ENCODE measurements at places on chromosomes 12 and 14.

DNA sequence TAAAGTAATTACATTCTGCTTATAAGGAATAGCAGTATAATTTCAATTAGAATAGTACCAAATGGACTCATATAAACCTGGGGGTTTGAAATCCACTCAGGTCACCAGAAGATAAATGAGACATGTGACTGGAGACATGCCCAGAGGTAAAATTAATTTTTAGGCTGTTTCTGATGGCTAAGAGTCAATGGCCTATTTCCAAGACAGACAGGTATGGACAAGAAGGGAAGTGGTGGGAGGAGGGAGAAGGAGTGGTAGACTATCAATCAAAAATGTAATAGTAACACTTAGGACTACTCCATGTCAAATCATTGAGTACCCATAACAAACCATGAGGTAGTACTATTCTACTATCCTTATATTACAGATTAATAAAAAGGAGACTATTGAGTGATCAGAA is 544.0 kb downstream of the GALC start:
- DNase-seq, result no peak

- no peak for DNase-seq
These were observed 95.1 kb downstream of the LLPH start for GRCh38 chr12:66035288-66035966.

GRCh38 chr12:1839956-1840951 is 19.9 kb downstream of the LRTM2 start:
- DNase-seq, result no peak

DNA sequence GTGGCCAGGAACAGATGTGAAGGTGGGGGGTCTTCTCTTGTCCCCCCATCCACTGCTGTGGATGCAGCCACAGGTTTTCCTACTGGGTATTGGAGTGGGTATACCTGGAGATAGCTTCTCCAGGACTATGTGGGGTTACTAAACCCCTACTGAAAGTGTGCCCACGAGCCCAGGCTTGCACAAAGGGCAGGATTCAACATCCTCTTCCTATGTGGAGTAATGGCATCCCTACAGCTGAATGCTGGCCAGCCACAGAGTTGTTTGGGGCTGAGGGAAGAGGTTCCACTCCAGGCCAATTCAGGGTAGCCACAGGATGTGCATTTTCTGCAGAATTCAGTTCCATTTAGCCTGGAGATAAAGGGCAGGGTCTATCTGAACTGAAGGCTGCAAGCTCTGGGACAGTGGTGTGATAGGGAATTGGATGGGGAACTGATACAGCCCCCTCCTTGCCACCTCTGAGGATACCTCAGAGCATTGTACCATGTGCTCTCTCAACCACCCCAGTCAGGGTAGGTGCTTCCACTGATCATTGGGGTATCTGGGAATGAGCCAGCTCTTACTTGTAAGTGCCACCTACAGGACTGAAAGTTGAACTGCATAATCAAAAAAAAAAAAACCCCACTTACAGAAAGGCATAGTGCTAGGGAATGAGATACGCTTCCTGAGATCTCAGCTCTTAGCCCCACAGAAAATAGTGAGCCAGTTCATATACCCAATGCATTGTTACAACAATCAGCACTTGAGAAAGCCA is 187.1 kb downstream of the KITLG start:
- DNase-seq, result no peak

DNA sequence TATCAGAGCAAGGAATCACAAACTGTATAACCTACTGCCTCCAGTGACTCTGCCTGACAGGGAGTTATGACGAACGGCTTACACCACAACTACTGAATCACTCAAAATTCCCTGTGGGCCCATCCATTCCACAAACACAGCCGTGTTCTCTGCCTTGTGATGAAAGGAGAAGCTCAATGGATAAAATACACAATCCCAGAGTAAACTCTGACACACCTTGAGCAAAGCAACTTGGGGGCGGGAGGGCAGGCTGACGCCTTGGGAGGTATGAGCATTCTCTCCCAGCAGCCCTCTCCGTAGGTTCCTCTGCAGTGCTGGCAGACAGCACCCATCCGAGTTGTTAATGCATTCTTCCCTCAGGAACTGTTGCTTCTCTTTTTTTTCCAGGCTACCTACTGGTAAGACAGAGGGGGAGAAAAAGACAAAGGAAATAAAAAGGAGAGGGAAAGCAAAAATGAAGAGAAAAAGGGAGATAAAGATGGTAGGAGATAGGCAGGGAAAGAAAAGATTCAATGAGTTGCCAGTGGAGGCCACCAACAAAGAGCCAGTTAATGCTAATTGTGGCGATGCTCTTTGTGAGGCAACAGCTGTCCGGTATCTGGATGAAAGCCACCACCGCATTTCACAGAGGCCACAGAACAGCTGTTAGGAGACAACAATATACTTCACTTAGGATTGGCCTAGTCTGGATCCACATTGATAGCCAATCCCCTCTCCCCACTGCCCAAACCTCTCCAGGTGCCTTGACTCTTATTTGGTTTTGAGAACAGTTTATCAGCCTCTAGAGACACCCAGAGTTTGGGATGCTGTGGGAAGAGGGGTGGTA is 4.7 kb upstream of the DIO2 start:
- DNase-seq, result no peak

GRCh38 chr14:95026851-95027463 is 130.4 kb downstream of the DICER1 start:
- DNase-seq, result no peak

- DNase-seq, result no peak
These were observed 11.5 kb upstream of the PARP11 start for GRCh38 chr12:3884671-3885070.

DNA sequence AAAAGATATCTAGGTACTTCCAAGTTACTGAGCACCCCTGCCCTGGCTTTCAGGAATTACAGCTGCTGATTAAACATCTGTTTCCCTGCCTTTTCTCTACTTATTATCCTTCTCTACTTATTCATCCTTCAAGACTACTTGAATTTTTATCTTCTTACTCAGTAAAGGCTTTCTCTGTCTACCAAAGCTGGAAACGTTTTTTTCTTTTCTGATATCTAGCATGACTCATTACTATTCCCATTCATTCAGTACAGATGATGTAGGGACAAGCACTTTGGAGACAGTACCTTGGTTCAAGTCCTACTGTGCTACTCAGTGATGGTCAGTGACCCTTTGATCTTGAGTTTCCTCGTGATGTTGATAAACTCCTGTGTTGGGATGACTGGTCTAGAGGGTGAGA is 848.7 kb downstream of the NRXN3 start:
- DNase-seq, result no peak

DNA sequence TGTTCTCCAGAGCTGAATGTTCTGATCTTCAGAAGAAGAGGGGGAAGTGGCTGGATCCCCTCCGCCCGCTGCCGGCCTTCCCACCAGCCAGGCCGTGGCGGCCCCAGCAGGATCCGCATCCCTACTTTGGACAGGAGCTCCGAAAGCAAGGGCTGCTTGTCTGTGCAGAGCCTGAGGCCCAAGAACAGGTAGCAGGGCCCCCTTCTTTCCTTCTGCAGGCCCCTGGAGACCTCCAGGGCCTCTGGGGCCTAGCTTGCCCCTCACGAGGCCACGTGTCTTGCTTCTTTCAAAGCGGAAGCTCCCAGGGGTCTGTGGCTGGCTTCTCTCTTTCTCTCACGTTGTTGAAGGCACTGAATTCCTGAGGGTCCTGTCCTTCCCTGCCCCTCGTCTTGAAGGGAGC is 13.2 kb downstream of the PGF start:
- DNase-seq, result no peak

DNA sequence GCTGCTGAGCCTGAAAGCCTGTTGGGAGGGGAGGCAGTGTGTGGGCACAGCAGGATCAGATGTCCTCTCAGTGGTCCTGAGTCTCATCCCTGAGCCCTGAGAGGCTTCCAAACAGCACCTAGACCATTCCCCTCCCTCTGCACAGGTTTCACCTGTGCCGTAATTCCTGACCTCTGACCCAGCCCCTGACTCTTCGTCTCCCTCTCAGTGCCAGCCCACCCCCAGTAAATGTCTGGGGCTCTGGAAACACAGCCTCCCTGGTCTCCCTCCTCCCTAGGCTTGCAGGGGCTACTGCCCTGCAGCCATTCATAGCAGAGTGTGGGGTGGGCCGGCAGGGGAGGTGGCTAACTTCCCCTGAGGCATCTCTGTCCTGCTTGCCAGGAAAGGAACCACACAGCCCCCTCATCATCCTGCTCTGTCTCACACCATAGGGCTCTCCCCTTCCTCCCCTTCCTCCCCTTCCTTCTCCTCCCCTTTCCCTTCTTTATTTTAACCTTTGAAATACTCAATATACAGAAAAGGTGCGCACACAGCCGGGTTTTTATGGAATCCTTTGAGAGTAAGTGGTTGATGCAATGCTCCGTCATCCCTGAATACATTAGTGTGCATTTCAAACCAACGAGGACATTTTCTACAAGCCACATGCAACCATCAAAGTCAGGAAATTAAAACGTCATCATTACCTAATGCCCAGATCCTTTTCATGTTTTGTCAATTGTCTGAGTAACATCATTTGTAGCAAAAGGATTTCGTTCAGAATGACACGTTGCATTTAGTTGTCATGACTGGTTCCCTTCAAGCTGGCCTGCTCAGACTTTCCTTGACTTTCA is 67.0 kb downstream of the PRMT8 start:
- no peak for DNase-seq

DNA sequence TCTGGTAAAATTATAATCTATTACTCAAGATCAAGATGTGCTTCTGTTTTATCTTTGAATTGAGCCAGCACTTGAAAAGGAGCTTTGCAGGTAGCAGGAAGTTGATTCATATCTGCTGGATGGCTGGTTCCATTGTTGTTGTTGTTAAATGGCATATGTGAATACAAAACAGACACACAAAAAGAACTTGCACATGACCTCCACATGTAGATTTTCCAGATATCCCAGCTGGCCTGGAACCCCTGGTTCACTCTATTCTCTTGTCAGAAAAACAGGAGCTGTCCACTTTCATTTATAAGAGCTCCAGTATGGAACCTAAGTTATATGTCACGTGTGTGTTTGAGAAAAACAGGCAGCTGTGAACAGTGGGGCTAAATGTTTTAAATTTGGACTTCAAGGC is 273.9 kb downstream of the TMEM132D start:
- no peak for DNase-seq
